CD4-positive, alpha-beta memory T cell (primary cell): ENCODE measurements at places on chromosomes 5 and 9.

GRCh38 chr5:78640662-78641474 lies 7.7 kb downstream of the LHFPL2 start:
- no peak for DNase-seq

GRCh38 chr5:10489810-10490426 lies 48.2 kb downstream of the ROPN1L start:
- DNase-seq = no peak

GRCh38 chr5:132095424-132095972 lies 21.9 kb downstream of the CSF2 start:
- no peak for DNase-seq

DNA sequence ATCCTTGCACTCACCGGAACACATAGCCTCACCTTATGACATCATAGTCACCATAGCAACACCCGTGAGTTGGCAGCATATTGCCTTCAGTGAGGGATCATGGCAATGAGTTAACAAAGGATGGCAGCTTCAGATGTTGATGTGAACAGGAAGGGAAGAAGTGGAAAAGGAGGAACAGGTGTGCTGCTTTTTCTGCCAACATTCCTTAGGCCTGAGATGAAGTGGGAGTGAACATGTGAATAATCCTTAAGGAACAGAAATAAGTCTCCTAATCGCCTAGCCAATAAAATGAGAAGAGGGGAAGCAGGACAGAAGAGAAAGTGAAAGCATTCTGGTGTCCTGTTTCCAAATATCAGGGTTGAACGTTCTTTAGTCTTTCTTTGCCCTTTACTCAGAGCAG lies 360.0 kb downstream of the BRINP1 start:
- DNase-seq = no peak

DNA sequence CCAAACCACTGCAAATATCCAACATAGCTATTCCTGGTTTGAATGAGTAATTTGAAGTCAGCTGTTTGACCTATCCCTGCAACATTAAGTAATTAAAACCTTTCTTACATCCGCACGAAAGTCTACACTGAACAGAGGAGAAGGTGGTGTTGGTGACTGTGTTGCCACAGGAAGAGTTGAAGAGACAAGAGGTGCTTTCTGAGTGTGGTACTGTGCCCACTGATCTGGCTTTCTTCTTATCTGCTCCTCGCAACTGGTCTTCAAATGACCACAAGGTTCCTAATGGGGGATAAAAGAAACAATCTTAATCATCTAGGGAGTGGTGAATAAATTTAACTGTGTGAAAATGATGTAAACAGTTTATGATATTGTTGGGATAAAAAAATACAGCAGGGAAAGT lies 29.4 kb upstream of the PDCL start:
- no peak for DNase-seq

DNA sequence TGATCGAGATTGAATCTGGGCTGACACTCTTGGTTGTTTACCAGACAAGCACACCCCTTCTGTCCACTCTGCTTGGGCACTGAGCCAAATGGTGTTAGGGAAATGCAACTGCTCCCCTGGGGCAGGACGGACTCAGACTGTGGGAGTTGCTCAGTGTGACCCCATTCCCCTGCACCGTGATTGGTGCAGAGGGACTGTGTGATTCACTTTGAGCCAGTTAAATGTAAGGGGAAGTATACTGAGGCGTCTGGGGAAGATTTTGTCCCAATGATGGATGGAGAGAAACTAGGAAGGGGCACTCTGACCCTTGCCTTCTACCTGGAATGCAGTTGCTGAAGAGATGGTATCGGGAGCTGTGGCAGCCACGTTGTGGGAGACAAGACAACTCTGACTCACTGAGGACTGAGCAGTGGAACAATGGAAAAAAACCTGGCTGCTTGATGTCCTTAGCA lies 196.0 kb upstream of the ANKRD55 start:
- no peak for DNase-seq

- DNase-seq = no peak
These were observed 34.3 kb upstream of the ARL15 start for GRCh38 chr5:54344653-54345052.

DNA sequence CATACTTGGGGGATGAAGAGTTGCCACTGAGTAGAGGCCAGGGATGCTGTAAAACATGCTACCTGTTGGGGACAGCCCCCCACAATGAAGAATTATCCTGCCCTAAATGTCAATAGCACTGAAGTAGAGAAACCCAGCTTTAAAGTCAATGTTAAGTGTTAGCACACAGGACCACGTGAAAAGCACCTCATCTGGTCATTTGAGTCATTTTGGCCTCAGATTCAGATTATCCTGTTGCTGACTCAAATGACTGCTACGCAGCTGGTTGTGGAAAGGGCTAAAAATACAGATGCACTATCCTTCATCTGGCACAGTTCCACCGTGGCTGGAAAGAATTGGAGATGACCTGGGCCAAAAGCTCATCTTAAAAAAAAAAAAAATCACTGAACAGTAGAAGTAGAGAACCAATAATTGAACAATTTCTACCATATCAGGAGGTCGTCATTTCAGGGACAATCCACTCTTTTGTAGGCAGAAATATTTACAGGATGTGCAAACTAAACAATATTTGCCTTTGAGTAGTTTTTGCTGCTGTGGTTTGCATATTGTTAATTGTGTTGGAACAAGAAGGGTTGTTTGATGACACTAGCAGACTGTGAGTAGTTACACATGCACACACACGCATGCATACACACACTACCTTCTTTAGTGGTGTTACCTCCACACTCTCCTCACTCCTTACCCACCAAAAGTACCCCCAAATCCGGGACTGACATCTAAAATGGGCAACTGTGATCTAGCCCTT lies 195.3 kb upstream of the KLF9 start:
- no peak for DNase-seq

DNA sequence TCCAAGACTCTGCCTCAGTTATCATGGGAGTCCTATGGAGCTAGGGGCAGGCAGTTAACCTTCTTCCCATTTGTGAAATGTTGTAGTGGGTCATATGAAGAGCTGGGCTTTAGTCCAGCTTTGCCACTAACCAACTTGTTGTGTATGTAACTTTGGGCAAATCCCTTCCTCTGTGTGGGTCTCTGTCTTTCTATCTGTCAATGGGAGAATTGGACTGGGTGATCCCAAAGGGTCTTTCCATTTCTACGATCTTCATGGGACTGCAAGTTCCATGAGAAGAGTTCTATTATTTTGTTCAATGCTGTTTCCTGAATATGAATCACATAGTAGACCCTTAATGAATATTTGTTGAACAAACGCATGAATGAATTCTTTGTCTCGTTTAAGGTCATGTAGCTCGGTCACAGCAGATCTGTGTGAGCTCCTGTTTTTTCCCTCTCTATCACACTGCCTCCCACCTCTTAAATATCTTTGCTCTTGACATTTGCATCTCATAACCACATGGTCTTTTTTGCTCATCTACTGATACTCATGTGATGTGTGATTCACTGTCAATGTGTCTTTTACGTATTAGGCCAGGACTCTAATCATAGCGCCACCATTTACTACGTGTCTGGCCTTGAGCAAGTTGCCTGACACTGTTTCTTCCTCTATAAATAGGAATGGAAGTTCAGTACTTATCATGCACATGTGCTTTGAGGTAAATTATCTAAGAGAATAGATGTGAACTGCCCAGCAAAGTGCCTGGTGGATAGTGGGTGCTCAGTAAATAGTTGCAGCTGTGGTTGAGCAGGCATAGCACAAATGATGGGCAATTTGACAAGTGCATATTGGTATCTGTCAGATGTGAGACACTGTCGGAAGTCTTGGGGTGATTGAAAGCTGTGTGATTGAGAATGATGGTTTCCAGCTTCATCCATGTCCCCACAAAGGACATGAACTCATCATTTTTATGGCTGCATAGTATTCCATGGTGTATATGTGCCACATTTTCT lies 37.4 kb downstream of the PTTG1 start:
- no peak for DNase-seq

DNA sequence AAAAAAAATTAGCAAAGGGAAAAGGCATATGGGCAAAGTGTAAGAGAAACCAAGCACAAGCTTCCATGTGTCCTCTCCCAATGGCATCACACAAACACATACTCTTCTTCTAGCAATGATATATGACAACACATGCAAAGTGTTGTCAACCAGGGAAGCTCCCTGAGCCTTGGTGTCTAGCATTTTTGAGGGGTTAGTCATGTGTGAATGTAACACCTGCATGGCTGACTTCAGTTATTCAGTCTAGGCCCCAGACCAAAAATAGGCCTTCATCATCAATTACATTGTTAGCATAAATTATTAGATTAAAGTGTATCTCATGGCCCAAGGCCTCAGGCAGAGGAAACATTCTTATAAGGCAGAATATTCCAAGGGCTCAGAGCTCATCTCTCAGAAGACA lies 450.0 kb downstream of the TLE1 start:
- DNase-seq = no peak

- no peak for DNase-seq
These were observed 684.4 kb downstream of the MTRR start for GRCh38 chr5:8553364-8553763.

- no peak for DNase-seq
These were observed 165.0 kb downstream of the SMARCA2 start for GRCh38 chr9:2180154-2180553.

DNA sequence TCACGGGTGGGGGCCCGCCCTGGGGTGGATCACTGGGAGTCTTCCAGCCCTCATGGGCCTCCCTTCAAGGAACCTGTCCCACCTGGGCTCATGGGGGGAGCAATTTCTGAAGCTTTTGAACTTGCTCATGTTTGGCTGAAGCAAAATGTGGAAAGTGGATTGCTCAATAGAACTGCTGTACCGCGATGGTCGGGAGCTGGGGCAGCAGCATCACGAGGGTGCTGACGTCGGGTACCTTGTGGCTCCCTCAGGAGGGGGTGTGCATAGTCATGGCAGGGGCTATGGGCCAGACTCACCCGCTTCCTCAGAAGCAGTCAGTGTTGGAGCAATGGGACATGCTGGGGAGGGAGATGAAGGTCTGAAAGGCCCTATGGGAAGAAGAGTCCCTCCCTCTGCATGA lies 57.9 kb downstream of the PRRT1B start:
- DNase-seq = no peak

DNA sequence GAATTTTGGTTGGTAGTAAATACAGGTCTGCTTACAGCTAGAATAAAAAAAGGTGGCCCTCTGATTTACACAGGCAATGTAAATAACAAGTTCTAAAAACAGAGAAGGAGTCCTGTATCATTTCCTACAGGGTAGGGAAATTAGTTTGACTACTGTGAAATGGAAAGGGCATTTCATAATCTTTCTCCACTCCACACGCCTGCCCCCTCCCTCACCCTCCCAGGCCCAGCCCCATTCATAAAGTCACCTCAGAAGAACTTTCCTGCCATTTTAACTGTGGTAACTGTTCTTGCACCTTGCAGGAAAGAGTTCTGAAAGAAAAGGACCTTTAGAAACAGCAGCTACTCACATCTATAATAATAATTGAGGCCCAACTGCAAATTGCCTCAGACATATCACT lies 69.7 kb downstream of the MEF2C start:
- no peak for DNase-seq

- DNase-seq = no peak
These were observed 176.3 kb upstream of the MEF2C start for GRCh38 chr5:89059274-89059673.

DNA sequence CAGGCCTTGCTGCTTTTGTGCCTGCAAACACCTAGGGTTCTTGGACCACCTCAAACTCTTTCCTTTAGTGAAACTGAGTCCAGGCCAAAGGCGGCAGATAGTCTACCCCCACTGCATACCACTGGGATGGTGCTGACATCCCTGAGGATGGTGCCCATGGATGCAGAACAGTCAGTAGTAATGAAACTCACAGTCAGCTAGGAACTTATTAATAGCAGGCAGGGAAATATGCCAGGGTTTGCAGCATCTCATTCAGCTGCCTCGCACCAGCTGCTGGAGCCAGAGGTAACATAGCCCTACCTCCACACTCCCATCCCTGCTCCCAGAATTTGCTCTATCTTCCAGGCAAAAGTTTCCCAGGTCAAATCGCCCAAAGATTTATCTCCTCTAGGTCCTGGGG lies 189.1 kb downstream of the SREK1 start:
- no peak for DNase-seq

DNA sequence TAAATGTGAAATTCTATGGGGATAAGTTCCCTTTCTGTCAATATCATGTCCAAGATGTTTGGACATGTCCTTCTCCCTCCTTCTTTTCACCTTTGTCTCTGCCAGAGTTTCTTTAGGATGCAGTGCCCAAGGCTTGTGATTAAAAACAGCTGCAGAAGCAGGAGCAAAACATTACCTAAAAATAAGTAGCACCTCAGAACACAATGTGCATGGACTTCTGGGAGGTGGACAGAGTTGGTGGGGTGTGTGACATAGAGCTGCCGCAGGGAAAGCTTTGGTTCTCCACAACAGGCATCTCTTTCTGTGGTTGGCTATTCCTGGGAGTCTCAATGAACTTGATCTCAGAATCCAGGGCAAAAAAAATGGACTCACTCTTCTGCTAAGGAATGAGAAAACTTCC lies 97.0 kb downstream of the SEC61B start:
- no peak for DNase-seq

DNA sequence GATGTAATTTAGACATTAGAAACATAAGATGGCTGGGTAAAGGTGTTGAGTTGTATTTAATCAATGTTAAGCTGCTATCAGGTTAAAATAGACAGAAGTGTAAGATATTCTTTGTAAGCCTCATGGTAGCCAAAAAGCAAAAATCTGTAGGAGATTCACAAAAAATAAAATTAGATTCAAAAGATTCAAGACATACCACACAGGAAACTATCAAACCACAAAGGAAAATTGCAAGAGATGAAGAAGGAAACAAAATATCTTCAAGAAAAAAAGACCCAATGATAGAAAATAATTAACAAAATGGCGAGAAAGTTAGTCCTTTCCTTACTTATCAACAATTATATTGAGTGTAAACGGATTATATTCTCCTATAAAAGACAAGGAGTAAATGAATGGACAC lies 15.3 kb downstream of the XRCC4 start:
- DNase-seq = peak; percentile 19

GRCh38 chr5:136212252-136212721 lies 19.3 kb upstream of the SMIM32 start:
- peak; percentile 37 for DNase-seq

- DNase-seq = no peak
These were observed 76.8 kb downstream of the CAMSAP1 start for GRCh38 chr9:135830496-135830895.

DNA sequence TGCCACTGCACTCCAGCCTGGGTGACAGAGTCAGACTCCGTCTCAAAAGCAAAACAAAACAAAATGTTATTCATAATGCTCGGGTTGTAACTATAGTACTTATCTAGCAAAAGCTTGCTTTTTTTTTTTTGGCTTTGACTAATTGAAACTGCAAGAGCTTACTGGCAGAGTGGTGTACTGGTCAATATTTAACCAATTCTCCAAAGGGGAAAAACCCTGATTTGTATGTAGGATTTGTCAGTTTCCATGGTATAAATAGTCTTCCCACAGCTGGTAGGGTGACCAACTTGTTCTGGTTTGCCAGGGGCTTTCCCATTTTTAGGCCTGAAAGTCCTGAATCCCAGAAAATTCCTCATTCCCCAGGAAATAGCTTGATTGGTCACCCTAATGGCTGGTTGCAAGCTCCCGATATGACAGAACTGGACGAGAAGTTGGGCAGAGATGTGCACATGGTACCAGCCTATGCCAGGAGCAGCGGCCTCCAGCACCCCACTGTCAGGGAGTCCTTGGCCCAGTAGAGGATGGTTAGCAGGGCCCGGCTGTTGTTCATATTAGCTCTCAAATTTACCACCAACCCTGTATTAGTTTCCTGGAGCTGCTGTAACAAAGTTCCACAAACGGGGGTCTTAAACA lies 58.0 kb downstream of the FXN start:
- no peak for DNase-seq

- no peak for DNase-seq
These were observed 284.2 kb upstream of the NMUR2 start for GRCh38 chr5:152689250-152689711.
